ENCODE measurements at places on chromosomes 1 and 21.

- DNase-seq: no peak
Observed at GRCh38 chr21:40507978-40508377, 339.0 kb downstream of the DSCAM start.

DNA sequence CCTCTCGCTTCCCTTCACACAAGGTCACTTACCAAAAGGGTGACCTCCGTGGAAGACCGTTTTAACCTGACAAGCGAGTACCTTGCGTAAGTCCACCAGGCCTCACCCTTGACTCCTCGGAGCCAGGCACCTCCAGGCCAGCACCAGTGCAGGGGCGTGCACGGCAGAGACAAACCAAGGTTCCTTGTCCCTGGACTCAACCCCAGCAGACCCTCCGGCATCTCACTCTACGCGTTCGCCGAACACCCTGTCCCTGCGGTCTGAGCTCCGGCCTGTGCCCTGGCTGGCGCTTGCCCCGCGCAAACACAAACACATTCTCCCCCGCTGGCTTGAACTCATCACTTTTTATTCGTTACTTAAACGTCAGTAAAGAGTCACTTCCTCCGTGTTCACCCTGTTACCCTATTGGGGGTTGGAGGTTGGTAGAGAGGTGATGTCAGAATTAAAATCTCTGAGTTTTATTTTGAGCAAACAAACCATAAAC lies 4.5 kb downstream of the TBX15 start:
- DNase-seq: no peak

- DNase-seq: no peak
Observed at GRCh38 chr1:3651930-3652547, at the start of gene TP73. Gene TP73 (plus strand): TSS chr1:3652516. CDS start chr1:3682366, 29,850 bp downstream.

GRCh38 chr1:183407961-183408360 lies 10.2 kb downstream of the NMNAT2 start:
- no peak for DNase-seq

DNA sequence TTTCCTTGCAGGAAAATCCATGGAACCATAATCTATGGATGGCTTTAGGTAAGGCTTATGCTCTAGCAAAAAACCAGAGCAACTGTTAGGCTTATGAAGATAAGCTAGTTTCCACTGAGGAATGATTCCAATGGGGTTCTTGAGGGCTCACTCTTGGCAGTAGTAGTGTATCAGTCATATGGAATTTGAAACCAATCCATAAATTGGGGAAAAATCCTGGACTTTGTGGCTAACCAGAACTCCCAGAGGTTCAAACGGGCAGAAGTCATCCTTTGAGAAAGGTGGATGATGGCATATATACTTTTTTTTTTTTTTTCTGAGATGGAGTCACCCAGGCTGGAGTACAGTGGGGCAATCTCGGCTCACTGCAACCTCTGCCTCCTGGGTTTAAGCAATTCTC lies 54.2 kb upstream of the ATF3 start:
- no peak for DNase-seq

Data from fibroblast of pulmonary artery (primary cell).